ENCODE measurements at places on chromosomes 2 and 18.

GRCh38 chr2:23401427-23402204 lies 16.6 kb downstream of the KLHL29 start:
- peaks cover 22% of the 10 kb centered on the region for H3K4me1 ChIP-seq
- no peak overlapping the region for H3K27ac ChIP-seq
- peaks cover 1% of the 10 kb centered on the region for H3K27me3 ChIP-seq

DNA sequence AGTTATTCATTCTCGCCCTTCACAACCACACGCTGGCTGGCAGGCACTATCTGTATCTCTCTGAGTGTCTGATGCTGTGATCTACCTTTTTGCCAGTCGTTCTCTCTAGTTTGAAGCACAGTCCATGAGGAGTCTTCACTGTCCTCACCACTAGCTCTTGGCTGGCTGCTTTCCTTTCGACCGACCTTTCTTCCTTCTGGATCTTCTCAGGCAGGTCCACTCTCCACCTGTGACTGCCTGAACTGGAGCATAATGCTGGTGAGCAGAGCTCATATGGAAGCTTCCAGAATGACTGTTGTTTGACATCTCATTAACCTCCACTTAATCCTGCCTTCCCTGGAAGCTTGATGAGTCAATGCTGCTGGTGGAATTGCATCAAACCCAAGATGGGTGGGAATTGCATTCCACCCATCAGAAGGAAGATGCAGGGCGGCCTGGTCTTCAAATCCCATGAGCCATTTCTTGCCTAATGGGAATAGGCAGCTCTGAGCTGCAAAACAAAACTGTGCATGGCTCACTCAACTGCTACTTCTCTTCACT lies 283.5 kb upstream of the HDAC4 start:
- DNase-seq: no peak
- H3K4me3 ChIP-seq: no peak overlapping the region
- H3K4me1 ChIP-seq: peaks cover 7% of the 10 kb centered on the region
- H3K27ac ChIP-seq: no peak overlapping the region
- H3K36me3 ChIP-seq: no peaks in the 10 kb centered on the region

DNA sequence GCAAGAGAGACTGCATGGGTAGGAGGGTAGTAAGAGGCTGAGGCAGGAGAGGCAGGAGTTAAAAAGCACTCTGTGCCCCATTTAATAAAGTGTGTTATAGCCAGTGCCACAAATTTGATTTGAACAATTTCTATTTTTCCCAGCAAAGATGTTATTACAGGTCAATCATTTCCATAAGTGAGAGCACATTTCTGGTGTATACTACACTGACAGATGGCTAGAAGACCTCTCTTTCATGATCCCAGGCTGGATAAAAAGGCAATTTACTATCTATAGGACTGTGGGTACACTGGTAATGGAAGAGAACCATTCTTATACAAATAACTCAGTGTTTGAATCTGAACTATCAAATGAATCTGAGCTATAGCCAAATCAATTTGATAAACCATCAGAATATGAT lies 176.2 kb downstream of the FSHR start:
- H3K36me3 ChIP-seq: no peaks in the 10 kb centered on the region
- H3K27ac ChIP-seq: no peak overlapping the region
- no peak overlapping the region for H3K4me3 ChIP-seq
- H3K4me1 ChIP-seq: no peaks in the 10 kb centered on the region
- H3K27me3 ChIP-seq: no peaks in the 10 kb centered on the region
- DNase-seq: no peak

GRCh38 chr2:71550801-71551630 lies 97.7 kb downstream of the DYSF start:
- peak overlapping the region; percentile 48 for H3K27ac ChIP-seq
- peak overlapping the region; percentile 67 for H3K4me3 ChIP-seq
- H3K4me1 ChIP-seq: peaks cover 2% of the 10 kb centered on the region

DNA sequence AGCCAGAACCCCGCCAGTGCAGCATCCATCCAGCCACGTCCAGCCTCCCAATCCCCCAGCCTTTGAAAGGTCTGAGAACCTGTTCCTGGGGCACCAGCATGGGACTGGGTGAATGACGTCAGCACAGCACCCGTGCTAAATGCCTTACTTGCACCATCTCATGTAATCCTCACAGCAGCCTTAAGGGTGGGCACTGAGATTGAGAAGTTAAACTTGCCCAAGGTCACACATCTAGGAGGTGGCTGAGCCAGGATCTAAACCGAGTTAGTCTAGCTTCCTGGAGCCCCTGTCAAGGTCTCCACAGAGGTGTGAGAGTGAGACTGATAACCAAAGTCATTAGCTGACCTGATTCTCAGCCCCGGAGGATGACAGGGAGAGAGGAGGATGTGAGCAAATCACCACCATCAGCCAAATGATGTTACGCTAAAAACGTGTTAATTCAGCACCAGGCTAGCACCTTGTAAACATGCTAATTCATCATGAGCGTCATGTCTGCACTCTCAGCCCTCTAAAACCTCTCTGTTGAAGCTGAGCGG lies 4.6 kb downstream of the CD8A start:
- no peak overlapping the region for H3K4me3 ChIP-seq
- peaks cover 3% of the 10 kb centered on the region for H3K36me3 ChIP-seq
- H3K27me3 ChIP-seq: peaks cover 12% of the 10 kb centered on the region
- H3K4me1 ChIP-seq: peaks cover 9% of the 10 kb centered on the region

DNA sequence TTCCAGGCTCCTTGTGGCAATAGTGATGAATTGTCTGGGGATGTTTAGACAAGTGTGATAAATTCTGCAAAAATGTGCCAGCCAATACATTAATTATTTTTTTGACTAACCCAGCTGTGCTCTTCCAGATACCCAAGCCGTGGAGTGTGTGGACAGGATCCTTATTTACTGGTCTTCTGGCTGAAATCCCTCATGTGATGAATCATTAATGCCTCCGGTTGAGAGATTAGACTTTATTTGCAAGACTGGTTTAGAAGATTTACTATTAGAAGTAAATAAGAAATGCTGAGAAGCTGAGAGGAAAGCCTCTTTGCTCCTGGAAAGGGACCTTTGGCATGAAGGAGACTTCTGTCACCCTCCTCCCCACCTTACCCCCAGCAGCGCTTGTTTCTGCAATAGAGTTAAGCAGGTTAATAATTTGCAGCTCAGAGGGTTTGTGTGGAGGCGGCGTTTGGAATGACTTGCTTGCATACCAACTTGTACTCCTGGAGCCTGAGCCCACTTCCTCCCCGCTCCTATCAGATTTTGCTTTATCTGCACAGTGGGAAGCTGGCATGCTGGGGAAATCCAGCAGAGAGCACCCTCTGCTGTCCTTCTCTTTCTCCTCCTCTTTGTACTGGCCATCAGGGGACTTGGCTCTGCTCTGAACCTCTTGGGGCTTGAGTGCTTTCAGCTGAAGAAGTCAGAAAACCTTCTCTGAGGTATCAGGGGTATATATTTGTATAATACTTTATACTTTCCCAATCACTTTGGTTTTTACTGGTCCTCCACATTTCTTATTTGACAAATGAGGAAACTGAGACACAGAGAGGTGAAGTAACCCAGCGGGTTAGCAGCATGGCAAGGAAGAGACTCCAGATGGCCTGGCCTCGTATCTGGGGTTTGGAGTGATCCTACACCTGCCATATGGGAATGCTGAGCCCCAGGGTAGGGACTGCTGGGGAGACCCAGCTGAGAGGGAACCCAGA lies 16.3 kb downstream of the SLC3A1 start:
- peak; percentile 38 for DNase-seq
- no peaks in the 10 kb centered on the region for H3K27me3 ChIP-seq
- no peaks in the 10 kb centered on the region for H3K4me1 ChIP-seq
- no peak overlapping the region for H3K4me3 ChIP-seq

DNA sequence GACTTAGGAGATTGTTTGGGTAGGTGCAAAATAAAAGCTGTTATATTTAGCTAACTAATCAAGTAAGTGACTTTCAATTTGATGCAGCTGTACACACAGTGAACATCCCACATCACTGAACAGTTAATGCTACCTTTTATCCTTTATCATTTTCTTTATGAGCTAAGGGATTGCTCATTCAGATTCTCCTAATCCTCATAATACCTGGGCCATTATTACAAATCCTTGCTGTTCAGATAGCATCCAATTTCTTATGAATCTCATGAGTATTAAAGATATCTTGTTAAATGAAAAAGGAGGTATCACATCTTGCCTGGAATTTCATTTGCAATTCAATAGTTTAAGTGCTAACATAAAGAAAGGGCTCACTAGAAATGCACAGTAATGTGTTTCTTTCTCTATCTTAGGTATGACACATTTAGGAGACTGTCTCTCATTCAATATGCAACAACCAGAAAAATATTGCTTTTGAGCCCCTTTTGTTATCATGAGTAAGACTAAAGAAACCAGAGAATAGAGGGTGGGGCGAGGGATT lies 918.5 kb downstream of the CBLN2 start:
- no peaks in the 10 kb centered on the region for H3K27me3 ChIP-seq
- H3K4me1 ChIP-seq: no peaks in the 10 kb centered on the region
- no peak overlapping the region for H3K27ac ChIP-seq
- H3K36me3 ChIP-seq: no peaks in the 10 kb centered on the region

DNA sequence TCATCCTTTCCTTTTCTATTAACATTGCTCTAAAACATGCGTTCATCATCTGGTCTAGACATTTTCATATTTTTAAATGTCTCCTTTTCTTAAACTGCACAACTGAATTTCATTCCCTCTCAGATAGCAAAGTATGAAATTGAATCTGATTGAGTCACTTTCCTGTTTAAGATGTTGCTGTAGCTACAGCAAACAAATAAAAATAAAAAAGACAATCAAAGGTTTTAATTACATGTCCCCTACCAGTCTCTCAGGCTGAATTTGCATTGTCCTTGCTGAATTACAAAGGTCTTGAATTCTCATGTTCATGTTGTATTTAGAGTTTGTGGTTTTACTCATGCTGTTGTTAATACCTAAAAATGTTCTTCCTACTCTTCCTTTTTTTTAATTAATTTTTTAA lies 537.9 kb upstream of the LRATD1 start:
- H3K4me3 ChIP-seq: no peak overlapping the region
- H3K36me3 ChIP-seq: no peaks in the 10 kb centered on the region
- no peak overlapping the region for H3K27ac ChIP-seq

- H3K4me1 ChIP-seq: peaks cover 48% of the 10 kb centered on the region
- peak; percentile 33 for DNase-seq
- H3K27ac ChIP-seq: no peak overlapping the region
- H3K36me3 ChIP-seq: no peaks in the 10 kb centered on the region
These were observed 36.0 kb upstream of the EML4 start for GRCh38 chr2:42132966-42133641.

- H3K4me1 ChIP-seq: no peaks in the 10 kb centered on the region
- no peak overlapping the region for H3K27ac ChIP-seq
These were observed 20.7 kb downstream of the PNO1 start for GRCh38 chr2:68178432-68178831.

DNA sequence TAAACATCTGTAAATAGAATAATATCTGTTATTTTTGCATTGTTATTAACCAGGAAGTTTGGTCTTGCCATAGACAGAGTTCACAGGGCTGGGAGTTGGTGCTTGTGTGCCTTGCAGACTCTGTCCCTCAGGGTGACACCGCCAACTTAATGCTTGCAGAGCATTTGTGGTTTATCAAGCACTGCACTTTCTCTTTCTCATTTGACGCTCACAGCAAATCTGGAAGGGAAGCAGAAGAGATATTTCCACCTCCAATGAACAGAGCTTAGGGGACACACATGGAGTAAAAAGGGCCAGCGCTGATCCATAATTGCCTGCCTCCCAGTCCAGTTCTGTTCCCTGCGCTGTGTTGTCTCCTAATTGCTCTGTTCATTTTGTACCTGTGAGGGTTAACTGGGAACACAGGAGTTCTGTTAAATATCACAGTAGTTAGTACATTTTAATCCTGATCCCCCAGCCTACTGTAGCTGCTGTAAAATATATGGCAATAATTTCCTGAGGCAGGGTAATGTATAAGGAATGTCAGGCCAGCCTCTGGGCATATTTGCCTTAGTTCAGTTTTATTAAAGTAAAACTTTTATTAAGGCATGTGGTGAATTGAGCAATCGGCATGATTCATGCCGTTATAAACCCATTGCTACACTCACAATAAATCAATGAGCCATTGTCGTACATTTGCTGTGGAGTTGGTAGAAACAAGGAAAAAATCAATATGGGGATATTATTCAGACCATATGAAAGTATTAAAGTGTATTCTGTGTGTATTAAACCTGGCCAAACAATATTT lies 182.5 kb upstream of the OSR1 start:
- no peak for DNase-seq
- H3K27me3 ChIP-seq: peaks cover 5% of the 10 kb centered on the region
- no peaks in the 10 kb centered on the region for H3K4me1 ChIP-seq
- no peak overlapping the region for H3K27ac ChIP-seq
- H3K36me3 ChIP-seq: no peaks in the 10 kb centered on the region

DNA sequence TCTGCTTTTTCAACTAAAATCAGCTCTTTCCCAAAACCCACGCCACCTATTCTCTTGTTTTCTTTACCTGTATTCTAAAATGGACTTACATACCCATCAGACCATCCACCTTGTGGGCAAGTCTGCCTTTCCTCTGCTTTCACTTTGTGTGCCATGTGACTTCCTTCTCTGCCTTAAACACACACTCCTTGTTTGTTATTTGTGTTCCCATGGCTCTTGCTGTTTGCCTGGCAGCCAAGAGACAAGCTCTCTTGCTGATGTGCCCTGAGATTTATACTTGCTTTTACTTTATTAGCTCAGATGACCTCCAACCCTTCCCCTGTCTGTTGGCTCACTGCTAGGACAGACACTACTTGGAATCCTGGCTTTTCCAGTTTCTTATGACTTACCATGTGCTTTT lies 309.7 kb upstream of the LRRTM4 start:
- no peak for DNase-seq
- no peak overlapping the region for H3K4me3 ChIP-seq

GRCh38 chr2:492178-492577 lies 185.0 kb downstream of the TMEM18 start:
- H3K4me1 ChIP-seq: peaks cover 14% of the 10 kb centered on the region
- no peaks in the 10 kb centered on the region for H3K36me3 ChIP-seq
- no peak overlapping the region for H3K27ac ChIP-seq
- H3K27me3 ChIP-seq: no peaks in the 10 kb centered on the region
- no peak overlapping the region for H3K4me3 ChIP-seq

DNA sequence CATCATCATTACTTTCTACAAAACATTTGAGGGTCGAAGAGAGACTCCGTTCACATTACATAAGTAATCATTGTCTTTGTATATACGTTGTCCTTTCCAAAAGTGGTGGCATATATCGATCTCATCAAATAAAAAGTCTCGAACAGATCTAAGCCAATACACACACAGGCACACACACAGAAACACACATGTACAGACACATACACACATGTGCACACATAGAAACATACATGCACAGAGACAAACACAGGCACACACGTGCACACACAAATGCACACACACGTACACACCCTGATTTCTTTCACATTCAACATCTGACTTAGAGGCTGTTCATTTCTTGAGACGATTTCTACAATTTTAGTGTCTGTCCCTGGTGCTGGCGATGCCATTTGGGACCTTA lies 17.5 kb upstream of the ALKAL2 start:
- no peaks in the 10 kb centered on the region for H3K4me1 ChIP-seq
- H3K27ac ChIP-seq: no peak overlapping the region
- no peak overlapping the region for H3K4me3 ChIP-seq

- no peaks in the 10 kb centered on the region for H3K4me1 ChIP-seq
- no peak overlapping the region for H3K27ac ChIP-seq
- peaks cover 4% of the 10 kb centered on the region for H3K27me3 ChIP-seq
- no peak overlapping the region for H3K4me3 ChIP-seq
- no peak for DNase-seq
These were observed 47.4 kb upstream of the ITGB6 start for GRCh38 chr2:160247296-160248035.
